ENCODE measurements at places on chromosomes 4 and X.

GRCh38 chr4:174631901-174632758 lies 109.8 kb upstream of the HPGD start:
- DNase-seq: peak; percentile 58

DNA sequence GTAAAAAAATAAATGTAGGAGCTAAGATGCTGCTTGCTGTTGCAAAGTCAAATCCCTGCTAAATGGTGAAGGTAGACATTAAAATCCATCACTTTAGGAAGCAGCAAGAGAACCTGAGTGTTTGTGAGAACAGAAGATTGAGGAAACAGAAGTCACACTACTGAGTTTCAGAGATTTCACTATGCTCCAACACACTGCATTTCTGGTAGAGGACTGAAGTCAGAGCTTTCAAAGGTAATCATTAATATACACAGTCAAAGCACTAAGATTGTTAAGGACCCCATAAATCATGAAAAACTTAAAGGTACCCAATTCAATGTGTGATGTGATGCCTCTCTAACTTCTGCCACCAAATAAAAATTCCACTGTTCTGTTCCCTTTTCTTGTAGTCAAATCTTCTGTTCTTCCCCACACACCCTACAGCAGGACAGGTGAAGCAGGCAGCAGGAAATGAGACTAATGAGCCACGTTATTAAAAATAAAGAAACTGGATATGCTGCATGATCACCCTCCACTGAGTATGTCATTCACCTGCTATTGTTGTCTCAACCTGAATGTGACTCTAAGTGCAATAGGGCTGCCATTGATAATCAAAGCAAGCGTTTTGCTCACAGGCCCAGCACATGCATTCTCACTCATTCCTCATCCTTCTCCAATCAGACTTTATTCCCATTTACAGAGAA lies 28.9 kb upstream of the APELA start:
- no peak for DNase-seq

GRCh38 chr4:3871181-3871852 lies 105.1 kb downstream of the ADRA2C start:
- DNase-seq: no peak

GRCh38 chr4:124433044-124433443 lies 279.5 kb downstream of the ANKRD50 start:
- no peak for DNase-seq

DNA sequence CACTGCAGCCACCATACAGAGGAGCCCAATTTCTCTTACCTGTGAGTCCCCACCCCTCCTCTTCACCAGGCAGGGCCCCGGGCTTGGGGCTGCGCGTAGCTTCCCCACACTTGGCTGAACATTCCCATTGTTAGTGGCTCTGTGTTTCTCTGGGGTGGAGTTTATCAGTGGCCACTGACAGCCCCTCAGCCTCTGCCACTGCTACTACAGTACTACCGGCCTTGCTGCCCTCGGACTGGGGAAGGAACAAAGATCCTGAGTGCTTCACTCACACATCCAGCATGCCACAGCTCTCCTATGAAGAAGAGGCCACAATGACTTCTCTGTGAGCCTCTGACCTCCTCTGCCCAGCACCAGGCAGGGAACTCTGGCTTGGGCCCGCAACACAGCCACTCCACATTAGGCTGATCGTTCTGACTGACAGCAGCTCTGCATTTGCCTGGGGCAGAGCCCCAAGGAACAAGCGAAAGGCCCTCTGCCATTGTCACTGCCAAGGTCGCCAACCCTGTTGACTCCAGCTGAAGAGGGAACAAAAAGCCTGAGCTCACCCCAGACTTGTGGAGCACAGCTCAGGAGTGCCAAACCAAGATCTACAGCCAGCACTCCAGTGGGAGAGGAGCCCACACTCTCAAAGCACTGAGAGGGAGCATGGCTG lies 24.0 kb downstream of the ABCB7 start:
- DNase-seq: no peak

GRCh38 chr4:62709618-62710252 lies 1509.6 kb downstream of the ADGRL3 start:
- peak; percentile 17 for DNase-seq

- peak; percentile 88 for DNase-seq
These were observed 37.4 kb downstream of the MGARP start for GRCh38 chr4:139242511-139243051.

DNA sequence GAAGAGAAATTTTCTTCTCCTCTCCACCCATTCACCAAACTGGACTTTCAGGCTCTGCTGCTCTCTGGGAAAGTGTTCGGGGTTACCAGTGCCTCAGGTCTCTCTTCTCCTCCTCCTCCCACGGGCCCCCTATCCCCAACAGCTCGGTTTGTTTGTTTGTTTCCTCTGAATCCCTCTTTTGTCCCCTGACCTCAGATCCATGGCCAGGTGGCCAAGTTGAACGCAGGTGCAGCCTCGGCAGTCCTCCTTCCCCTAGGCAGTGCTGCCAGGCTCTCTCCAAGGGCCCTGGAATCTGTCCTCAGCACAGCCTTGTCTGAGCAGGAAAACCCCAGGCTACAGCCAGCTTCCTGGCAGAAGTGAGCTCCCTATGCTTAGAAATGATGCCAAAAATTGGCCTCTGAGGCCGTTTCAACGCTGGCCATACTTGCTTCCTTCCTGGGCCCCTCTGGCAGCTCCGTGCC lies 60.0 kb downstream of the FHDC1 start:
- DNase-seq: peak; percentile 57

DNA sequence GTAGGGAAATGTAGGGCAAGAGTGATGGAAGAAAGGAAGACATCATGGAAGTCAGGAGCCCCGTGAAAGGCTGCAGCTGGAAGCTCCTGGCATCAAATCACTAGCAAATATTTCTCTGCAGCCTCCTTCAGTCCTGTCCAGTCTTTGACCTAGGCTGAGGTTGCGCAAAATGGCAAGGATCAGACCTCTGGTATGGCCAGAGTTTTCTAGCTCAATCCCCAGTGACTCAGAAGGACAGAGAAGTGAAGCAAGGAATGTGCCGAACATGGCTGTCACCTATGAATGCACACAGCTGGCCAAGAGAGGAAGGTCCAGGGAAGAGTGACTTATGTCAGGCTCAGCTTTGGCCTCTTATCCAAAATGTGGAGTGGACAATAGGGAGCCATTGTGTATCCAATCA lies 71.1 kb upstream of the PHOX2B start:
- no peak for DNase-seq

DNA sequence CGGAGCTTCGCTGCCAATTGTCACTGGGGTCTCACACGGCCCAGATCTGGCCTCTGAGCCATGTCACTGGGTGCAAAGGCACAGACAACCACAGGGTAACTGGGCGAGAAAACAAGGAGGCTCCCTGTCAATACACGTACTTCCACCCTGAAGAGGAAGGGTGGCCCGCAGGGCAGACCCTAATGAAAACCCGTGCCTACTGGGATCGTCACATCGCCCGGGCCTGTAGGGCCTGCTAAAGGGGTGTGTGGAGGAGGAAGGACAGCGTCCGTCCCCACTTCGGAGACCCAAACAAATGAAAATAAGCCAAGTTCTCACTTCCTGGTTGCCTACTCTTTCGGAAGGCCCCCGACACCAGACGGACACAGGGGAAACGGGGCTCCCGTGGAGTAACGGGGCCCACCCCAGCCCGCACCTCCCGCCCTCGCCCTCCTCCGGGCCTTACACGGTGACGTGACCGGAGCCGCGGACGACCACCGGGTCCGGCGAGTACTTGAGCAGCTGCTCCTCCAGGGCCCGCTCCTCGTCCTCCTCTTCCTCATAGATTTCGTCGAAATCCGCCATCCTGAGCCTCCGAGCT lies 578 bp downstream of the CHIC2 start:
- DNase-seq: no peak

- DNase-seq: no peak
These were observed 825.7 kb downstream of the TECRL start for GRCh38 chr4:63583561-63583960.

DNA sequence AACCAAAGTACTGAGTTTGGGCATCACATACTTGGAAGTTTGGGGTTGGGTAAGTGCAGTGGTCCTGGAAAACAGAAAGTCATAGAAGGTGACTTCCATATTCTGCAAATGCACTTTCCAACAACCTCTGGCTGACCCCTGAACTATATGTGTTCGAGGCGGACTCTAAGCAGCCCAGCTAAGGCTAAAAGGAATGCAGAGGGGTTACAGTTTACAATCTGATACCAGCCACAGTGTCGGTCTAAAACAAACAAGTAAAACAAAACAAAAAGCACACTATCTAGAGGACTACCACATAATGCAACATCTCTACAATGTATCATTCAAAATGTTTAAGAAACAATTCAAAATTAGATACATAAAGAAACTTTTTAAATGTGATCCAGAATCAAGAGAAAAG lies 185.6 kb downstream of the ADAMTS3 start:
- no peak for DNase-seq

DNA sequence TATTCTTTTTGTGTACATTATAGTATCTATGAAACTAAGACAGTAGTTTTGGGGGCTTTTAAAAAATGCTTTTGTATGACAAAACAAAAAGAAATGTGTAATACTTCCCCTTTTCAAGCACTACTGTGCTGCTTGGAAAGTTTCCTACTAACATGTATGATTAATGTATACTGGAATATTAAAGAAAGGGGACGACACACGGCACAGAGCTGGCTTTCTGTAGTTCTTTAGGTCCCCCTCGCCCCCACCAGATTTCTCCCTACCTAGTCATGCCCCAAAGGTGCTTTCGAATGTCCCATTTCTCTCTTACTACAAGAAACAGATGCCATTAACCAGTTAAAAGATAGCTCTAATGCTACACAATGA lies 1.6 kb upstream of the AP1S2 start:
- no peak for DNase-seq

DNA sequence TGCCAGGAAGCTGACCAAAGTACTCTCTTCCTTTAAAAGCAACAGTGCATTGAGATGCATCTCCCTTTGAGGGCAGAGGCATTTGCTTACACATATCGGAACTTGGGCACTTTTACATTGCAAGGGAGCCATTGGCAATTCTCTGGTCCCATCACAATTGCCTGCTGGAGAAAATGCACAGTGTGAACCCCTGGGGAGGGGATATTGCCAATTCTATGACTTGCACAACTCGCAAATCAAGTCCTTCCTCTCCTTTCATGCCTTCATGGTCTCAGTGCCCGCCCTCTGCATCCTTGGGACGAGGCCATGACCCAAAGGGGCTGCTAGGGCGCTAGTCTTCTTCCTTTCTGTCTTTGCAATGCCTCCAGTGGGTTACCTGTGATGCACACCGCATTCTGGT lies 14.9 kb upstream of the PDZD4 start:
- DNase-seq: no peak

DNA sequence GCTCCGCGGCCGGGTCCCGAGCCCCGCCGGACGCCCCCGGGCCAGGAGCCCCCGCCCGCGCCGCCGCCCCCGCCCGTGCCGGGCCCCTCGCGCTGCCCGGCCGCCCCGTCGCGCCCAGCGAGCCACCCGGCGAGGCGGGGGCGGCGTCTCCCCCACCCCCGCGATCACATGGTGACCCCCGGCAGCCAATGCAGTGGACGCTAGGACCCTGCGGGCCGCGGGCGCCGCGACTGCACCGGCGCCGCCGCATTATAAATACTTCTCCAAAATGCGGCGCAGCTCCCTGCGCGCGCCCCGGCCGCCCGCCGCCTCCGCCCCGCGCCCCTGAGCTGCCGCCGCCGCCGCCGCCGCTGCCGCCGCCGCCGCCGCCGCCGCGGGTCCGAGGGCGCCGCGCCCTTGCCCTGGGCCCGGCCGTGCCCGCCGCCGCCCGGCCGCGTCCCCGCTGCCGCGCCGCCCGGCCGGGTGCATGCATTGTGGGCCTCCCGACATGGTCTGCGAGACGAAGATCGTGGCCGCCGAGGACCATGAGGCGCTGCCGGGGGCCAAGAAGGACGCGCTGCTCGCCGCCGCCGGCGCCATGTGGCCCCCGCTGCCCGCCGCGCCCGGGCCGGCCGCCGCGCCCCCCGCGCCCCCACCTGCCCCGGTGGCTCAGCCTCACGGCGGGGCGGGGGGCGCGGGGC lies at the start of gene NAT8L:
Gene NAT8L (plus strand): TSS at position 282 of the 680 bp plus-strand sequence. CDS start 185 bp downstream, at position 467.
- DNase-seq: no peak

DNA sequence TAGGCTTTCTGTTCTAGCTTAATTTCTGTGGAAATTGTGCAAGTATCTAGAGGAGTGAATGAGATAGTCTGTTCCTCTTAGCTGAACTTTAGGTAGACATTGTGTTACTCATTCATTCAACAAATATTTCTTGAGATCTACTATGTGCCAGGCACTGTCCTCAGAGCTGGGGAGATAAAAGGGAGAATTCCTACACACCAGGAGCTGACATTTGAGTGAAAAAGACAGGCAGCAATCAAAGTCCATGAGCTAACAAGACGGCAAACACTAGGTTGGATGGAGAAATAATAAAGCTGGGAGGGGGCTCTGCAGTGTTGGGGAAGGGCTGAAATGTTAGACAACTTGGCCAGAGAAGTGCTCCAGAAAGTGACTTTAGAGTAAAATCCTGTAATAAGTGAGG lies 80.1 kb downstream of the MED28 start:
- DNase-seq: no peak

- DNase-seq: peak; percentile 22
These were observed 611.8 kb downstream of the SPOCK3 start for GRCh38 chr4:166622425-166622977.

DNA sequence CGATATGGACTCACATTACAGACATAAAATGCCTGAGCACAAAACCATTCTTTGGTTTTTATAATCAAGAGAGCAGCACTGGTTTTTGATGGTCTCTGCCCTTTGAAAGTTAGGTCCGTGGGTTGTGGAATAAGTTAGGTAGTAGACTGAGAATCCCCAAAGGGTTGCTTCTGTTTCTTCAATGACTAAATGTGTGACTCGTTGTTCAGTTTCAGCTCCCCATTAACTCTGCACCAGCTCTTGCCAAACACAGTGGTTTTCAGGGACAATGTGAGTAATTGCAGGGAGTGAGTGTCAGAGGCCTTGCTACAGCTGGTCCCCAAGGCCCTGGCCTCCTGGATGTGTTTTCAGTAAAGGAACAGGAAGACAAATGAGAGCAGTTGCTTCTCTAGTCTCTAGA lies 24.8 kb downstream of the SMIM20 start:
- peak; percentile 71 for DNase-seq

DNA sequence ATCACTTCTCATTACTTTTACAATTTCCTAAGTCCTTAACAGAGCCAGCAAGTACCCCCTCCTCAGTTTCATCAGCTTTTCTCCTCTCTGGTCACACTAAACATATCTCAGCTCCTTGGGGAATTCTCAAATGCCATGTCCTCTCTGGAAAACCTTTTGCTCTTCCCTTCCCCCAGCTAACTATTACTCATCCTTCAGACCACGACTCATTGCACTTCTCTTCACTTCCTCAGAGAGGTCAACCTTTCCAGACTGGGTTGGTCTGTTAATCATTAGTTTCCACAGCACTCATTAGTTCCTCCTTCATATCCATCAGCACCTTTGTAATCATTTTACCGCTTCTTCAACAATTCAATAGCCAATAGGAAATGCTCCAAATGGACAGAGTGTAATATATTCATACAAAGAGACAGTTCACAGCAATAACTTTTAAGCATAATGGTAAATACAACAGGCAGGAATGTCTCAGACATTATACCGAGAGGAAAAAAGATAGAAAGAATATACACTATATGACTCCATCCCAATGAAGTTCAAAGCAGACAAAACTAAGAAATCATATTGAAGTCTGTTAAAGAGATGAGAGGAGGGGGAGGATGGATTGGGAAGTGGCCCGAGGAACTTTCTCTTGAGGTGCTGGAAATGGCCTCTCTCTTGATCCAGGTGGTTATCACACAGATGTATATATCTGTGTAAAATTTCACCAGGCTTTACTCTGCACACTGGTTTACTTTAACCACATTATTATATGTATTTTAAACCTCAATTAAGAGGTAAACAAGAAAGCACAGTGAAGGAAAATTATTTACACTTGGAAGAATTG lies 39.6 kb downstream of the DDX60L start:
- peak; percentile 87 for DNase-seq

Measured in bronchial epithelial cell (primary cell).